ENCODE measurements at places on chromosomes 7 and 10.

GRCh38 chr7:143967398-143967797 is 12.8 kb downstream of the OR2F1 start:
- DNase-seq, result no peak

GRCh38 chr7:44261240-44261639 is 60.5 kb downstream of the YKT6 start:
- DNase-seq, result peak; percentile 49

- no peak for DNase-seq
These were observed 1.6 kb downstream of the CDNF start for GRCh38 chr10:14836208-14836607.

DNA sequence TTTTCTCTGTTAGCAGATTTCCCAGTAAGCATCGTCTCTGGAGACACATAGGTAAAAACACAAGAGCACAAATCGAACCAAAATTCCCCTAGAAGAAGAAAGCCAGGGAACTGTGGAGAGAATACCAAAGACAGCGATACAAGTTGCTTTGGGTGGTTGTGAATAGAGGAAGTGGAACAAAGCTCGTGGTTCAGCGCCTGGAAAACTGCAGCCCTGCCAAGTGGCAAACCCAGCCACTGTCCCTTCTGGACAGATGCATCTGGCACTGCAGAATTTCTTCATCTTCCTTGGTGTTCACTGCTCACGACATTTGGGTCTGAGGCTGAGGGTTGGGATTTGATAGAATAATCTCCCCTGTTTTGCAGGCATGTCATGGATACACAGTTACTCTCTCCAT is 733.8 kb downstream of the PARD3 start:
- no peak for DNase-seq

GRCh38 chr7:126065766-126066165 is 1136.1 kb upstream of the POT1 start:
- no peak for DNase-seq

Data from GM12891 (cell line).